Brain microvascular endothelial cell (primary cell): ENCODE measurements at places on chromosomes 6 and 20.

- no peak for DNase-seq
Measured at GRCh38 chr20:33765099-33765498, 33.3 kb downstream of the ZNF341 start.

GRCh38 chr6:143505111-143505510, 6.4 kb downstream of the FUCA2 start:
- DNase-seq, result no peak

- DNase-seq, result no peak
Measured at GRCh38 chr6:156114541-156114940, 658.9 kb upstream of the NOX3 start.

- DNase-seq, result peak; percentile 57
Measured at GRCh38 chr6:53651205-53651763, 14.3 kb downstream of the KLHL31 start.

- DNase-seq, result no peak
Measured at GRCh38 chr6:170221753-170222400, 69.0 kb downstream of the DLL1 start.

- DNase-seq, result peak; percentile 68
Measured at GRCh38 chr6:68777956-68778355, 142.9 kb downstream of the ADGRB3 start.

GRCh38 chr20:63556873-63557478, 3.0 kb downstream of the FNDC11 start:
- no peak for DNase-seq

DNA sequence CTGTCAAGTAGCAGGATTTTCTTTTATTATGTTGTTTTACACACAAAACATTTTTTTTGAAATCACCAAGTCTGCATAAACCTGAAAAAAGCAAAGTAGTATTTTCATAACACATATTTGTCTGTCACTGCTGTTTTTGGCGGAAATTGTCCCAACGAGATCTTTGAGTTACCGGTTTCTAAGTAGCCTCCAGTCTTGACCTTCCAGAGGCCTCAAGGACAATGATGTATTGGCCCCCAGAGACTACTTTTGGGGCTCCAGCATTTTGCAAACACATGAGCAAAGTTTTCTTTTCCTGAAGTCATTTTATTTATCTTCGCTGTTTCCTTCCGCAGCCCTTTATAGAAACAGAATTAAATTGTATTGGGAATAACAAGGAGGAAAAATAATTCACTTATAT, 862.6 kb downstream of the KIF16B start:
- DNase-seq, result no peak

GRCh38 chr6:71733970-71734899, 152.1 kb upstream of the RIMS1 start:
- DNase-seq, result peak; percentile 1

GRCh38 chr6:106659859-106660258, 30.5 kb downstream of the QRSL1 start:
- no peak for DNase-seq

- DNase-seq, result no peak
Measured at GRCh38 chr6:120005292-120005976, 655.9 kb upstream of the MAN1A1 start.

- no peak for DNase-seq
Measured at GRCh38 chr6:37694259-37694658, 3.4 kb downstream of the MDGA1 start.
